NCI-H2081 (cell line): ENCODE measurements at places on chromosomes 5 and 9.

GRCh38 chr9:4167728-4168127 is 132.1 kb downstream of the GLIS3 start:
- no peak for DNase-seq

GRCh38 chr5:19920761-19921160 is 67.2 kb downstream of the CDH18 start:
- no peak for DNase-seq

DNA sequence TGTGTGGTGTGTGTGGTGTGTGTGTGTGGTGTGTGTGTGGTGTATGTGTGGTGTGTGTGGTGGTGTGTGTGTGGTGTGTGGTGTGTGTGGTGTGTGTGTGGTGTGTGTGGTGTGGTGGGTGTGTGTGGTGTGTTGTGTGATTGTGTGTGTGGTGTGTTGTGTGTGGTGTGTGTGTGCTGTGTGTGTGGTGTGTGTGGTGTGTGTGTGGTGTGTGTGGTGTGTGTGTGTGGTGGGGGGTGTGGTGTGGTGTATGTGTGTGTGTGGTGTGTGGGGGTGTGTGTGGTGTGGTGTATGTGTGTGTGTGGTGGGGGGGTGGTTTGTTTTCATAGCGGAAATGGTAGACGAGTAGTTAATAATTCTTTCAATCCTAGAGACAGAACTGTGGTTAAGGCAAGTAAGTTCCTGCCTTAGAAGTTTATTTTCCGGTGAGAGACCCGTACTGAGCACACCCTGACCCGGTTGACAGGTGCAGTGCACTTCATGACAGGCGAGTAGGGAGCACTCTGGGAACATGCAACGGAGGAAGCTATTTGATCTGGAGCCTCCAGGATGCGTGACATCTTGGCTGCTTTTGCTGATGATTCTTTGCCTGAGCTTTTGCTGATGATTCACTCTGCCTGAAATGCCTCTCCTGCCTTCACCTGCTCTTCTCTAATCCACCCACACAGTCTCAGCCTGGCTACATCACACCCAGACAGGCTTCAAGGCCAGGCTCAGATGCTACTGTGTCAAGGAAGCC is 21.7 kb upstream of the FAT2 start:
- DNase-seq, result no peak

DNA sequence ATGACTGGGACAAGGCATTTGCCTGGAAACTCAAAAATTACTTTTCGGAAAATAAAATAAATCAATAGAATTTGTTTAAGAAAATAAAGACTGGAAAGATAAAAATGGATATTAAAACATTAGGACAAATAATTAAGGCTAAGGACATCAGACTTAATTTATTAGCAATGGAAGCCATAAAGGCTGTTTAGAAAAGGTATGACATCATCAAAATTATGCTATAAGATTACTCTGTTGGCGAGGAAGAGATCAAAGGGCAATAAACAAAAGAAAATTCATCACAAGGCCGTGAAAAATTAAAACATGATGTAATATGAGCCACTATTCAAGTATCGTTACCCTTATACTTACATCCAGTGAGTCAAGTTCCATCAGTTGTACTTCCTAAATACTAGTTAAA is 2.7 kb upstream of the CDH12 start:
- DNase-seq, result no peak

DNA sequence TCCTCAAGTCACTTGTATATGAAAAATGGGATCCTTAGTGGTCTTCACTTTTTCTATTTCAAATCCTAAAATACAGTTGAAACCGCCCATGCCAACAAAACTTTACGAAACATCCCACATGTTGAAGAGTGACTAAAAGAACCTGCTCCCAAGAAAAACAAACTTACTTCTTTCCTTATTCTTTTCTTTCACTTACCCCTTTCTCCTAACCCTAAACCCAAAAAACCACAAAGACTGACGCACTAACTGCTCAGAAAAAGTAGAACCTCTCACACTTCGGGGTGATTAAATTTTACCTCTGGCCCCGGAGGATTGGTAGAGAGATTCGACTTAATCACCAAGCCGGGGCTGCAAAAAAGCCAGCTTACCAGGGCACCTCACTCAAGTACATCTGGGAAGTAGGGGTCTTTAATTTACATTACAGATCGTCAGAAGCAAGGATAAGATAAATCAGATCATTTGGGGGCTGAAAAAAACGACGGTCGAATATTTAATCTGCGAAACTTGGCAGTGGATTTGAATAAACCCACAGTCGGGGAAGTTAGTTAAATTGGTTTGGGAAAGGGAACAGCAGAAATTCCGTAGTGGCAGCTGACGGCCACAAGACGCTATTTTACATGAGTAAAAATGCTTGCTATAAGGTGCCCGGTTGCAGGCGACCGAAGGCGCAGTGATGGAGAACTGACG is 1.3 kb downstream of the CDO1 start:
- no peak for DNase-seq

DNA sequence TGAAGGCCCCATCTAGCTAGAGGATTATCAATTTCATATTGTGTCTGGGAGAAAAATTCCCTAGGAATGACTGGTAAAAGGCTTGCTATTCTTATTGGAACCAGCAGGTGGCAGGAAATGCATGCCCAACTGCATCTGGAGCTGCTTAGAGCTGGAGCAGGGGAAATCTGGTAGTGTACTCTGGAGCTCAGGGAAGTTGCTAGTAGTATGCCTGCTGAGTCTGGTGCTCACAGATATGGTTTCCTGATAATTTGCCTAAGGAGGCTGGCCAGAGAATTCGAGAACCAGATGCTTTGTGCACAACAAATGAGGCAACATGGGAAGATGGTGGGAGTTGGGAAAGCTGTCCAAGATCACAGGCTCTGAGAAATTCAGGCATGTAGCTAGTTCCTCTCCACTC is 53.7 kb downstream of the G3BP1 start:
- DNase-seq, result peak; percentile 66

DNA sequence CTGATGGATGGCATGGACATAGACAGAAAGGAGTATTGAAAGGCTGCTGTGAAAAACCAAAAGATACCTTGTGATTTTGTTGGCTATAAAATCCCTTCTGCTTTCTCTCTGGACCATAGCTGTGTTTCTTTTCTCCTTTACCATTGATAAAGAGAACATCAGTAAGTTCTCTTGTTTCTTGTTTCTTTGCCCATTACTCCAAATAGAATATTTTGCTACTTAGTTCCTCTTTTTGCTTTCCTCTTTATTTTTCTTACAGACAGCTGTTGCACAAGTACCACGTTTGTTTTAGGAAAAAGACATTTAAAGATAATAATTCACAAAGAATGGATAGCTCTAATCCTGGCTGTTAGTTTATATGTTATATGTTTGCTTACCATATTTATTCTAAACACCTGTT is 1129.2 kb downstream of the DTWD2 start:
- no peak for DNase-seq

DNA sequence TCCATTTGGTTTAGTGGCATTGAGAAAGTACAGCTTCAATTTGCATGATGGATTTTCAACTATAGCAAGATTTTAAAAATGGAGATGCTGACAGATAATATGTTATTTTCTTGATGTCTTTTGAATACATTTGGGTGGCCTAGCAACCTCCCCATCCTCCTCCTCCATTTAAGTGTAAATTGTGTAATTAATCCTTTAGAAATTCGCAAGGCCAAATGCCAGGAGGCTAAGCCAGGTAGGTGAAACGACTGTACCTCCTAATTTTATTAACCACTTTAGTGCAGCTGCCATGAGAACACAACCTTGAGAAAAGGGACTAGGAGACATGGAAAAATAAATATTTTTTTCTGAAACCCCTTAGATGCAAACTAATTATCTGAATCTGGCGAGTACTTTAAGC is 248.8 kb downstream of the MRPS30 start:
- no peak for DNase-seq

GRCh38 chr5:173858670-173859407 is 29.3 kb upstream of the CPEB4 start:
- no peak for DNase-seq

GRCh38 chr5:112013660-112014059 is 256.7 kb upstream of the NREP start:
- no peak for DNase-seq

- DNase-seq, result no peak
Observed at GRCh38 chr5:112165399-112165798, 253.7 kb downstream of the EPB41L4A start.

DNA sequence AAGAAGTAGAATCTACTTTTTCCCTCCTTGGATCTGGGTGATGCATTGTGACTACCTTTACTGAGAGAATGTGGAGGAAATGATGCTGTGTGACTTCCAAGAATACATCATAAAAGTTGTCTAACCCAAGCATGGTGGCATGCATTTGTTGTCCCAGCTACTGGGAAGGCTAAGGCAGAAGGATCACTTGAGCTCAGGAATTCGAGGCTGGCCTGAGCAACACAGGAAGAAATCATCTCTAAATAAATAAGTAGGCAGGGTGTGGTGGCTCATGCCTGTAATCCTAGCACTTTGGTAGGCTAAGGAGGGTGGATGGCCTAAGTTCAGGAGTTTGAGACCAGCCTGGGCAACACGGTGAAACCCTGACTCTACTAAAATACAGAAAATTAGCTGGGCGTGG is 143.2 kb upstream of the VLDLR start:
- no peak for DNase-seq

GRCh38 chr5:108093186-108093585 is 288.7 kb downstream of the FBXL17 start:
- DNase-seq, result peak; percentile 22

- DNase-seq, result no peak
Observed at GRCh38 chr5:51731421-51732029, 348.3 kb downstream of the ISL1 start.

DNA sequence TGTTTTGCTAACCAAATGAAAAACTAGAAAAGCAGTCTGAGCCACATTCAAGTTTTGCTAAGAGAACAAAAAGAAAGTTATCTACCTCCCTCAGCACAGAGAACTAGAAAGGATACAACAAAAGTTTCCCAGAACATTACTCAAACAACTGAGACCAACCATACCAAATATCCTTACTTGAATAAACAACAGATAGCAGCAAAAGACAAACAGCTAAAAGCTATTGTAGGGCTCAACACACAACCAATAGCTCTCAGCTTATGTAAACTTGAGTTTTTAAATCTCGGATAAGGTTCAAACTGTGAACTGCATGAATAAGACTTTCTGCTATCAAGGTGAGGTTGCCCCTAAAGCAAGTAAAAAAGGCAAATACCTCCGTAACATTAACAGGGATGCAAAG is 3.5 kb downstream of the EPB41L4A start:
- no peak for DNase-seq

DNA sequence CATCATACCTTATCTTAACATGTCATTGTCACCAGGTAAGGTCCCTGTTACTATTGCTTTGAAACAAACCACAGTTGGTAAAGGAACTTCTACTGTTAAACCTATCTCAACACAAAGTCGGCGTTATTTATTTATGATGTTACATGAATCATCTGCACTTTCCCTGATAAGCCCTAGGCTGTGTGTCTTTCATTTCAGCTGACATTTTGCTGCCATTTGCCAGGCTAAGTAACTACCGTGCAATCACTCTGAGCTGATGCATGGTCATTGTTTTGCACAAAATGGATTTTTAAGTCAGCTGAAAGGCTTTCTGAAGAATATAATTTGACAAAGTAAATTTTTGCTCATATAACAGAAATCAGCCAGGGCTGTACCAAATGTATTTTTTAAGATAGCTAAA is 546.5 kb downstream of the ZNF608 start:
- no peak for DNase-seq

- DNase-seq, result peak; percentile 63
Observed at GRCh38 chr9:112844771-112845542, 45.7 kb downstream of the SLC46A2 start.

DNA sequence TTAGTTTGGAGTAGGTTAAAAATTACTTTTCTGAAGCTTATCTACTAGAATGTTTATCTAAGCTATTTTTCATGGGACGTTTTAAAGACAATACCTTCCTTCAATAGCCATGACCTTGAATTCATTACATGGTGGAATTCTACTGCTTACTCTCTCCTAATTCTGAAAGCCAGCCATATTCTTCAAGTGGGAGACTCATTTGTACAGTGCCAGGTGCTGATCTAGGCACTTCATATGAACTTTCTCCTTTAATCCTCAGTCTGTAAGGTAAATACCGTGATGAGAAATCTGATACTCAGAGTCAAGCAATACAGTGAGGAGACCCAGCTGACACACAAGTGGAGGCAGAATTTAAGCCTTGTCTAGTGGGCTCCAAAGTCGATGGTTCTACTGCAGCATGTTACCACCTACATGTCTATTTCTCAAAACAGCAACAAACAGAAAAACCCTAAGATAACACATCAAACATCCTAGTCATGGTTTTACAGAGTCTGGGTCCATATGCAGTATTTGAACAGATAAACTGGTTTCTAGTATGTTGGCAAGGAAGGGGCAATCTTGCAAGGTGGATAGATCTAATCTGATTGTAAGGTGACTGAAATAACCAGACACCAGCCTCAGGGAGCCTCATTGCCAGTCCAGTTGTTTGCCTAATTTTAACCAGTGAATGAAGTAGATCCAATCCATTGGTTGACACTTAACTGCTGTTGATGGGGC is 243.7 kb downstream of the PIK3R1 start:
- DNase-seq, result no peak
